Stimulated activated CD8-positive, alpha-beta memory T cell treated with anti-CD3 and anti-CD28 coated beads, Interleukin-12 subunit alpha, Interleukin-12 subunit beta, amount 100 ng/mL, for 4 hours (primary cell): ENCODE measurements at places on chromosomes 1 and 21.

- DNase-seq: no peak
These were observed 44.4 kb upstream of the LCE5A start for GRCh38 chr1:152466217-152466616.

GRCh38 chr1:43241413-43241836, 28.4 kb upstream of the TMEM125 start:
- DNase-seq: no peak

DNA sequence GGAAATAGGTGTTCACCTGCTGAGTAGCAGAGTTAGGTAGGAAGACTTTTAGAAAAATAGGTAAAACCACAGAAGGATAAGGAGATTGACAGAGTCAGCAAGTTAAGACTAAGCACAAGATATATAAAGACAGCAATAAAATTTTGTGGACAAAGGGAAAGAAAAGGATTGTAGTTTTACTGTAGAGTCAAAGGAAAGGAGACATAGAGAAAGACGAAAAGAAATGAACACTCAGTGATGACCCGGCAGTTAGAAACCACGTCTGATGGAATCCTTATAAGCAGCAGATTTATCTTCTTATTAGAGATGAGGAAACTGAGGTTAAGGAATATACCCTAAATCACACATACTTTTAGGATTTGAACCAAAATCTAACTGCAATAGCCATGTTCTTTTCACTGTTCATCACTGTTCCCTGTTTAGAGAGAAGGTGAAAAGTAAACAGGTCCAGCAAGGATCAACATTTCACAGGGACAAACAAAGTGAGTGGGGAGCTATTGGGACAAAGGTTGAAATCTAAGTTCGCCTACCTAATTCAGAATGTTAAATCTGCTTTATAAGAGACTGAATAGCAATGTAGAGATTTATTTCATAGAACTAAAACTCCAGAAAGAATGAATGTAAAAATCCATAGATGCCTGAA, 6.8 kb downstream of the FRRS1 start:
- DNase-seq: no peak

GRCh38 chr21:31893851-31894415, 21.1 kb downstream of the HUNK start:
- DNase-seq: no peak

GRCh38 chr1:154960446-154961136, 991 bp downstream of the PYGO2 start:
- DNase-seq: no peak

DNA sequence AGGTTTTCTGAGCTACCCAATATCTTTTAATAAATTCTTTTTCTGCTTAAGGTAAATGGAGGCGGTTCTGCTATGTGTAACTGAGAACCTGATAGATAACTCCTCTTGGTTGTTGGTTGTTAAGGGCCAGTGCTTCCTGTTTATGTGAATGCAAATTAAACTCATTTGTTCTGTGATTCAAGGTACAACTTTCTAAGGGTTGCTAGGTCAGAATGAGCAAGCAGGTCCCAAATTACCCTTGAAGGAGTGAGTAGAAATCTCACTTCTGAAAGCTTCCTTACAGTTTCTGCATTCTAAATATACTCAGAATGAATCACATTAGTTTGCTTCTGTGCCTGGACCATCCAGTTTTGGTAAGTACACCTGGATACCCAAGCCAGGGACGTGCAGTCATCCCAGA, 15.5 kb upstream of the FAM78B start:
- no peak for DNase-seq

GRCh38 chr1:234132795-234133194, 228.3 kb downstream of the SLC35F3 start:
- DNase-seq: no peak

DNA sequence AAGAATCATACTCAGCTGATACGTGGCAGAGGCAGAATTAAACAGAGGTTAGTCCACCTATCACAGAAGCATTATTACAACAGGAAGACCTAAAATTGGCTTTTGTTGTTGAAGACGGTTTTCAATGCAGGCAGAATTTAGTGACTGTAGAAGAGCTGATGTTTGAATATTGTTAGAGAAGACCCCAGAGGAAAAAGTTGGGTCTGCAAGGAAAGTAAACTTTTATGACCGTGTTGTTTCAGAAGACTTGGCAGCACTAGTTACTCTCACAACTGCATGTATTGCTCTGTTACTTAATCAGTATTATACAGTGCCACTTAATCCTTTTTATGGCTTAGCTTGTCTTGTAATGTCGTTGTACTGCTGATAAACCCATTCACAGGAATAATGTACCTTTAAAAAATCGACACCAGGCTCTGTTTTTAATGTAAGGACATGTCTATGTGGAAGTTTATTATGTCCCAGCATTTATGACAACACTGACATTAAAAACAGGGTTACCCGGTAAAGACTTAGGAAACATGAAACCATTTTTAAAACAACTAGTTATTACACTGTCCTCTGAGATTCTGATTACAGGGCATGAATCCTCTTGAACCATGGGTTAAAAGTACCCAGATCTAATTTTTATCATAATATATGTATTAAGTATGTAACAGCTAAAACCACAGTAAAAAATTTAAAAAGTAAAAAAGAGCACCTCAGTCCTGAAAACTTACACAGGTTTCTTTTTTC, 235.4 kb downstream of the TTLL7 start:
- DNase-seq: no peak

GRCh38 chr1:63691701-63692425, 82.0 kb upstream of the ROR1 start:
- DNase-seq: no peak

- no peak for DNase-seq
These were observed 35.9 kb downstream of the CSF1 start for GRCh38 chr1:109946511-109946910.

DNA sequence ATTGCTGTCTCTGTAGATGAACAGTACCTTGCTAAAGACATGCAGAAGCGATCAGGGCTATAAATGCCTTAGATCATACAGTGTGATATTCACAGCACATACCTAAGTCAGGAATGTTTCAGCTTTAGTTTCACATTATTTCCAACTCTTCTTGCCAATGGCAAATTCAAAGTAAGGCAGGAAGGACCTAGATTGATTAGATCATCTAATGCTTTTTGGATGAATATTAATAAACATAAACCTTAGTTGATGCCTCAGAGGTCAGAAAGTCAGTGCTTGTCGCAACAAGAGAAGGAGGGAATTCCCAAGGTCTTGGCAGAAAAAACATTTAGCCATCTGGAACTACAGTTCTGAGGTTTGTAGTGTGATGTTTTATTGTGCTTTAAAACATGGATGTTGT, 122.3 kb downstream of the TNFSF18 start:
- DNase-seq: no peak

DNA sequence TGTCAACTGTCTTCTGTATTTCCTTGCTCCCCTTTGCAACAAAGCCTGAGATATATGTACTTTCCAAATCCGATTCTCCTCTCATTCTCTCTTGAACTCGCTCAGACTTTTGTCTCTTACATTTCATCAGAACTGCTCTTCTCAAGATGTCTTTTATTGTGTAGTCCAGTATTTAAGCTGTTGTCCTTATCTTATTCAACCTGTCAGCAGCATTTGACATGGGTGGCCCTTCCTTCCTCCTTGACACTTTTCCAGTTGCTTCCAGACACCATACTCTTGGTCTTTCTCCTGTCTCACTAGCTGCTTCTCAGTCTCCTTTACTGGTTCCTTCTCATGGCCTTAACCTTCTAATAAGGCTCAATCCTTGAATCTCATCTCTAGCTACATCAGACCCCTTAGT, 47.0 kb downstream of the TSNAX start:
- DNase-seq: no peak

GRCh38 chr1:47471163-47471562, 33.3 kb downstream of the FOXD2 start:
- no peak for DNase-seq

DNA sequence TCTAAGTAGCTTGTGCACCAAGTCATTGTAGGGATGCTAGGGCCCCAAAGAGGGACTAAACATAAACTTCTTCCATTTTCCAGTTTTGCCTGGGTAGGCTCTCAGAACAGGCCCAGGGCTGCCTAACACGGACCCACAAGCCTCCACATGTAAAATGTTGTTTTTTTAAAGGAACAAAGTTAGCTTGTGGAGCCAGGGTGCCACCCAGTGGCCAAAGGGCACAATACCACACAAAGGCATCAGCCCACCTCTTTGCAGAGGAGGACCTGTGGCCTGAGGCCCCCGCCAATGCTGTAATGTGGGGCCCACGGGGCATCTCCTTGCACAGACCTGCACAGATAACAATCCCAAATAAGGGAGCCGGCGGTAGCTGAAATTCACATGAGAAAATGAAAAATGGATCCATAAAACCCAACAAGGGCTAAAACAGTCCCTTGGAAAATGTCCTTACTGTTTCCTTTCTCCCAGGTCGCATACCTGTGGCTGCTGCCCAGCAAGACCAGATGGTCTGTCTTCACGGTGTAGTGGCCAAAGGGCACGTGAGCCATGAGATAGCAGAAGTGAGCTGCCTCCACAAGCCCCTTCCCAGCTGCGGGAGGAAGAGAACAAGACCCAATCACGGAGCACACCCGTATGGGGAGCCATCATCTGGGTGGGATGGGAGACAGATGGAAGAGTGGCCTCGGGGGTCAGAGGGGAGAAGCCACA, 23.8 kb downstream of the SEC16B start:
- DNase-seq: no peak

DNA sequence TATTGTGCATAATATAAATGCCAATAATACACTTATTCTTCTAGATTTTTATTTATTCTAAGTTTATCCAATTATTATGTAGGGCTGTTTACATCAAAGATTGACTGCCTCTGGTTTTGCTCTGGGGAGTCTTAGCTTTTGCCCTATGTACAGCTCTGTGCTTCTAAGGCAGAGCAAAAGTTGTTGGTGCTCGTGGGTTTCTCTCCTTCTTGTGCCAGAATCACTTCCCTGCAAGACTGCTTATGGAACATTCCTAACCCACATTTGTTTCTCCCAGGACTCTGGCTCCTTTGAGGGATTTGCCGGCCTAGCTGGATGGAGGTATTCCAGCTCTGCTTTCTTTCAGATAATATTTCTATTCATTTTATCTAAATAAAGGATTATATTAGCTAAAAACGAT, 849.1 kb downstream of the USP25 start:
- no peak for DNase-seq

- DNase-seq: no peak
These were observed 129.8 kb downstream of the ZP4 start for GRCh38 chr1:237760951-237761350.

DNA sequence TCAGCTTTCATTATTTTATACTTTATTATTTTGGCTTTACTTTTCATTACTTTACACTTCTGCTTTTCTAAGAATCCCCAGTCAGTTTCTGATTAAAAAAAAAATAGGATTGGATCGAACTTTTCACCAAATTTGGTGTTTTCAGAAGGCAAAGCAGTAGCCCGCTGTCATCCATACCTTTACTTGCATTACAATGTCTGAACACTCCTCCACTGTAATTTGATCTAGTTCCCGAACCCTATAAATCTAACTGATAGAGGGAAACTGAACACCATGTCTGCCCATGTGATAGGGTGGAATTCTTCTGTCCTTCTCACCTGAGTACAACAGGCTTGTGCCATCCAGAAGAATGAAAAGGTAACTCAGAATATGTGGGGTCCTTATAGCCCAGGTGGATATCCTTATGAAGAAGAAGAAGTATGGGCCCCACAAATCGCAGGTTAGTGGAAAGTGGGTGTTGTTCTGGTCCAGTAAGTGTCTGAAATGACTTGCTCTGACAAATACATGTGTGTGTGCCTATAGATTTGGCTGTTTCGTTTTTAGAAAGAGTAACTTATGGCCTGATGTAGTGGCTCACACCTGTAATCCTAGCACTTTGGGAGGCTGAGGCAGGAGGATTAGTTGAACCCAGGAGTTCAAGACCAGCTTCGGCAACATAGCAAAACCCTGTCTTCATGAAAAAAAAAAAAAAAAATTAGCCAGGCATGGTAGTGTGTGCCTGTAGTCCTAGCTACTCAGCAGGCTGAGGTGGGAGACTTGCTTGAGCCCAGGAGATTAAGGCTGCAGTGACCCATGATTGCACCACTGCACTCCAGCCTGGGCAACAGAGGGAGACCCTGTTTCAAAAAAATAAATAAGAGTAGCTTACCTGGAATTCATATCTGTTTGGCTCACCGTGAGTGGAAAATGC, 26.6 kb upstream of the CDC14A start:
- no peak for DNase-seq

DNA sequence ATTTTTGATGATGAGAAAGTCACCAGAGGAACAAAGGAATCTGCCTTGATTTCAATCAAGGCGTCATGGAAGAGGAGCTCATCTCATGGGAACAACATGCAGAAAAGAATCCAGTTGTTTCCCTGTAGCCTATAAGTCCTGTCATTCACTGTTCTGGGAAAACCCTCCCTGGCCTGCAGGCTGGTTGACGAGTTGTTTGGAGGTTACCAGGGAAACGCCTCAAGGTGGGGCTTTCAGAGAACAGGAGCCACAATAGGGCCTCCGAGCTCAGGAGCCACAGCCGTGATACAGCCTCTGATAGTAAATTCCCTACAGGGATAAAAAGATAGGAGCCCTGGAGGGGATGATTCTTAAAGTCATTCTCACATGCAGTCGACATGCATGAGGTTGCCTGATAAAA, 135.2 kb downstream of the PSMG1 start:
- DNase-seq: no peak

DNA sequence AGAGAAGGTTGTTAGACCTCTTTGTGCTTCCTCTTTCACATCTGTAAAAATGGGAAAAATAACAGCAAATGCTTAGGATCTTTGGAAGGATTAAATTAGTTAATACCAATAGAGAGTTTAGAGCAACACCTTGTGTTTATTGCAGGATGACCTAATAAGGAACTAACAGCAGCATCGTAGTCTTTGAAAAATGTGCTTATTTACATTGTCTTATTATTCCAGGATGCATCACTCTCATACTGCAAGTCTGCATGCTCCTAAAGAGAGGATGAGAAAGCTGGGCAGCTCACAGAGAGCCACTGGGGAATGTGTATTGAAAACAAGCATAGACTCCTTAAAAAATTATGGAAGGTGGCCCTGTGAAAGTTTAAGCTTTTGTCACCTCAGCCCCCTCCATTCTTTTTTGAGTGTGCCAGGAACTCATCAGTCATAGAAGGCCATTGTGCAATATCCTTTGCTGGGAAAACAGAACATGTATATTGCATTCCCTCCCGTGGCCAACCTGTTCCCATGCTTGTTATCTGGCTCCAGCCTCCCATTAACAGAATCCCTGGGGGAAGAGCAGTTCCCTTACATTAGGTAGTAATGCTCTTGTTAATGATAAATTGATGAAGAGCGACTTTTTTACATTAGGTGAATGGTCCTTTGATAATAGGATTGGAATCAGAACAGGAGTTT, 180.7 kb downstream of the ZNF326 start:
- DNase-seq: no peak

- no peak for DNase-seq
These were observed 169.2 kb downstream of the DHRS3 start for GRCh38 chr1:12448746-12449177.
